ENCODE measurements at places on chromosomes 2 and 18. TPM values are rescaled to one million over a fixed set of nuclear protein-coding genes. Genes with fewer than 3 reads are reported as not detected.

GRCh38 chr18:808086-808485, 4.0 kb downstream of the YES1 start:
- DNase-seq, result no peak

GRCh38 chr2:140891614-140892212, 1239.1 kb downstream of the LRP1B start:
- no peak for DNase-seq

DNA sequence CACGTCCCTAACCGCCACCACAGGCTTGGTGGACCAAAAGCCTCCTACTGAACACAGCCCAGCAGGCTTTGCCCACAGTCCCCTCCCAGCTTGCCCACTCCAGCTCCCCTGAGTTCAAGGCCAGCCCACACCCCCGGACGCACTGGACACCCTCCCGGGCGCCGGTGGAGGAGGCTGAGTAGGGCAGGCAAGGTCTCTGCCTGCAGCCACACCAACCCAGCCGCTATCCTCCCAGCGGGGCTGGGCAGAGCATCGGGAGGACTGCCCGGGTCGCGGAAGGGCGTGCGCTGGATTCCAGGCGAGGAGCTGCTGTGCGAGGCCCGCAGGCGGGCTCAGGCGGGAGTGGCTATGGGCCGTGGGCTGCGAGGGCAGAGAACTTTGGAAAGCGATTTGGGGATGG, 49.5 kb downstream of the PLEKHB2 start:
- no peak for DNase-seq

DNA sequence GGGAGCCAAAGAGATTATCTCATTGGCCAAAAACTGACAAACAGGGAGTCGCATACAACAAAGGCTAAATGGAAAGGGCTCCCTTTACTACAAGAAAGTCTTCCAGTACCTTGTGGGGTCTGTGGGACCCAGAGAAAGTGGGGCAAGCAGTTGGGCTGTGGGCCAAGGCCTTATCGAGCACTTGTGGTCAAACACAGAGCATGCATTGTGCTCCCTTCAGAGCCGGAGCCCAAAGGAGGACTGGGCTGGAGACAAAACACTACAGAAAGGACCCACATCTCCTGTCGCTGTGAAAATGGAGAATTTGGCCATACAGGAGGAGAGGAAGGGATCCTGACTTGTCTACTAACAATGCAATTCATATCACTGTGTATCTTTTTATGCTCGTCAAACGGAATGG, 37.1 kb upstream of the SLC1A4 start:
- no peak for DNase-seq

DNA sequence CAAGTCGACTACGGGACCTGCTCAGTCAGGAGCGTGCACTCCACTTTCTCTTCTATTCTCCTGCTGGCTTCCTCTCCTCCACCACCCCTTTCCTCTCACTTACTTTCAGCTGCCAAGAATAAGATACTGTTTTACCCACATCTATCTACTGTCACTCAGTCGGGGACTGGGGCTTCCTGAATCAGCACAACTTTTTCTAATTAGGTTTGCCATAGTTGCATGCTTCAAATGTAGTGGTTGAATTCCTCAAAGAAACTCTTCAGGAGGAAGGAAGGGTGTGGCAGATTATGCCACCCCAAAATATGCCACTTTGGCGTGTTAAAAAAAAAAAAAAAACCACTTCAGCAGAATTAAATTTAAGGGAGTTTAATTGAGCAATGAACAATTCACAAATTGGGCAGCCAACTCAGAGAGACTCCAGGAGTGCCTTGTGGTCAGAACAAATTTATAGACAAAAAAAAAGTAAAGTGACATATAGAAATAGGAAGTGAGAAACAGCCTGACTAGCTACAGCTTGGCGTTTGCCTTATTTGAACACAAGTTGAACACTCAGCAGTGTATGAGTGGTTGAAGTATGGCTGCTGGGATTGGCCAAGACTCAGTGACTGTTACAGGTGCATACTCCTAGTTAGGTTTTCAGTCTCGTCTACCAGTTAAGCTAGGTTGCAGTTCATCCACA, 32.5 kb upstream of the RMDN2 start:
- no peak for DNase-seq

DNA sequence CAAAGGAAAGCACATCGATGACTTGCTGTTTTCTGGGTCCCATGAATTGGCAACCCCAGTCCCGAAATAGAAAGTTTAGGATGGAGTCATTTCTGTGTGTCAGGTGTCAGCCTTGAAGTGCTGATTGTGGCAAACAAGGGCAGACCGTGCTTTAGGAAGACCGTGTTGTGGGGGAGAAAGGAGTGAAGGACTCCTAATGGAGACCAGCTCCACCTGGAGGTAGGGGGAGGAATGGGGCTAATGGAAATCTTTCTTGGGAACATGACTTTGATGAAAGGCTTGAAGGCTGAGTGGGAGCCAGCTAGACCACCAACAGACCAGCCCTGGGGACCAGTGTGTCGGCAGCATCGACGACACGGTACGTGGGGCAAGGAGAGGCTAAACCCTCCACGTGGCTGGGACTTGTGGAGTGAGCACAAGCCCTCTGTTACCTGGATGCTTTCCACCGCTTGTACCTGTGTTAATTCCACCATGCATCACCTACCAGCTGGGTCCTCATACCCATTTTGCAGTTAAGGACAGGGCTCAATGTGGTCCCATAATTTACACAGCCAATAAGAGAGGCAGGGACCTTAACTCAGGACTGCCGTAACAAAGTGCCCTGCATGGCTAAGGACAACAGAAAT, 104.2 kb downstream of the SH3BP4 start:
- no peak for DNase-seq

DNA sequence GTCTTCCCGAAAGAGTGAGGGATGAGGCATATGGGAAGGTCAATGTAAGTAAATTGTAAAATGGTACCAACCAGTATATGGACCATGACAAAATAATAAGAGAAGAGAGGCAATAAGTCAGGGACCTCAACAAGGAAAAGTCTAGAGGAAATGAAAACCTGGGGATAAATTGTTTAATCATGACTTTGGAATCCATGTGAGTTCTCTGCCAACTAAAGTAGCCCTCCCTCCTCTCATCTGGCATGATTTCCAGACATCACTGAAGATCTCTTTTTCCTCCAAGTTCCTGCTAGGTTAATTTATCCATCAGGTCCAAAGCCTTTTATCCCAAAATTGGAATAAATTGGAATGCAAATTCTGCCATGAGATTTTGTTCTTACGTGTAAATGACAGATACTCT, 417.9 kb downstream of the NRXN1 start:
- DNase-seq, result no peak

- no peak for DNase-seq
Observed at GRCh38 chr18:55912071-55912470, 324.1 kb upstream of the TCF4 start.

DNA sequence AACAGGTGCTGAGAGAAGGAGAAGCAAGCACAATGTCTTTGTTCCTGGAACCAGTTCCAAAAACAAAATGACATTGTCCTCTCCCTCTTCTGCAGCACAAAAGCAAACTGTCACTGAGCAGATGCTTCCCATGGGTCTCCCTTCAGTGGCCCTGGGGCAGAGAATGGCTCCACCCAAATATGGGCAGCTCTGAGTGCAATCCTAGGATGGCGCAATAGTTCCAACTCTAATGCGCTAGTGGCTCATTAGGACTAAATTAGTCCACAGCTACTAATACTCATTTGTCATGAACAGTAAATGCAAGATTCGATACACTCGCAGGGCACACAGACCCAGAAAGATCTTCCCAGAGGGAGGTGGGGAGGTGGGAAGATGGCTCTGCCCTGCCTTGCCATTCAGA, 205.2 kb upstream of the CHAC2 start:
- DNase-seq, result no peak

ZBTB7C gene
- total RNA-seq, result not detected

AOX1 gene
- total RNA-seq, result 1.4 TPM

SLC23A3 gene
- 5.4 TPM for total RNA-seq

Measured in T-cell (primary cell).